ENCODE measurements at places on chromosomes 3 and 15.
A peak's percentile ranks its signal among the peaks of the same experiment; 100 is the strongest.

- no peak for DNase-seq
These were observed 10.6 kb upstream of the WNT7A start for GRCh38 chr3:13890377-13891016.

GRCh38 chr15:39581793-39582285, 960 bp downstream of the THBS1 start:
- no peak for DNase-seq

DNA sequence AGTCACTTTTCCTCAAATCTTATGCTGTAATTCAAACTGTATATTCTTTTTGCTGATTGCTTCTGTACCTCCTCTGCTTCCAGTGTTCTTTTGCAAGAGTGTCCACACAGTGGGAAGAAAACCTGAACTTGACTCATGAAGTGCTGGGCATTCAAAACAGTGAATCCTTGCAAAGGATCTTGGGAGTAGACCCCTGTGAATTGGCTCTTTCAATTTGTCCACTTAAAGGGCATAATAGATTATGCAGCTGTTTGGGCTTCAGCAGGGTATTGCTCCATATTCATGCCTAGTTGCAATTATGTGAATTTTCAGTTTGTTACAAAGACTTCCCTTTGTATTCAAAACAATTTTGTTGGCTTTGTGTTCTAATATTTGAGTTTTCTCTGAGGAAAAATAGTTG, 11.4 kb downstream of the ZFAND6 start:
- no peak for DNase-seq

DNA sequence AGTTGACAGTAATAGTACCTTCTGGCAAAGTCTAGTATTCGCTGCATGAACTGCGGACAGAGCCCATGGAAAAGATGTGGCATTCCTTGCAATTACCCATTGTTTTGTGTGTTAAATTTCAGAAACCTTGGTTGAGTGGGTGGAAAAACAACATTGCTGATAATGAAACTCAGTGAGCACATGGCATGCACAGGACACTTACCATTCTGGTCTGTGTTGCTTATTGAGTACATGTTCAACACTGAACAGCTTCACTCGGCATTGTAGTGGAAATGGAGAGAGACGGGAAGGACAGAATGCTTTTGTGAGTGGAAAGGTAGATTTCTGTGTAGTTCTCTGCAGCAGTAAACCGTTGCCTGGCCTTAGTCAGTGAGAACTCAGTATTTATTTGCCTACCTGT, 165.3 kb downstream of the FNDC3B start:
- DNase-seq = no peak

GRCh38 chr15:84669726-84670125, 11.7 kb upstream of the NMB start:
- peak; percentile 77 for DNase-seq

DNA sequence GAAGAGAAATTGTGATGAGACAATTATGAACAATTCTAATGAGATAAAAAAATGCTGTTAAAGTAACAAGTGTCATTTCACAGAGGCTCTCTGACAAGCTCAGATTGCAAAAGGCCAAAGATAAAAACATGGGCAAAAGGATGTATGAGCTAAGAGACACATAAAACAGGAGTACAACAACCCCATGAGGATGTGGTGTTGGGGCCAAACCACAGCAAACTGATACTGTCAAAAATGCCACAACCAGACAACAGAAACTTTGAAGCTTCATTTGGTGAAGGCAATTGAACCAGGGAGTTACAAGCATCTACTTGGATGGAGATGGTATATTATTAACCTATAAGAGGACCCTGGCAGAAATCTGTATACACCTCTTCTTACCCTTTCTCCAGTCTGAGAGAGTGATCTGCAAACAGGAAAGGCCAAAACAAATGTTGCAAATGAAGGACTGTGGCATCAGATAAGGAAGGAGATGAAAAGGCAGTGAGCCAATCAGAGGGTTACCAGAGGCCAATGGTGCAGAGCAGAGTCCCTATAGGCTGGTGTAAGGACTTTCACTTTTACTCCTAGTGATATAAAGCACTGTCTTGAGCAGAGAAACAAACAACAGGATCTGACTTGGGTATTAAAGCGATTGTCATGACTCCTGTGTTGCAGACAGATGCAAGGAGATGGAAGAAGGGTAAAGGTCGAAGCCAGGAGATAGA, 659.0 kb downstream of the NTRK3 start:
- no peak for DNase-seq

DNA sequence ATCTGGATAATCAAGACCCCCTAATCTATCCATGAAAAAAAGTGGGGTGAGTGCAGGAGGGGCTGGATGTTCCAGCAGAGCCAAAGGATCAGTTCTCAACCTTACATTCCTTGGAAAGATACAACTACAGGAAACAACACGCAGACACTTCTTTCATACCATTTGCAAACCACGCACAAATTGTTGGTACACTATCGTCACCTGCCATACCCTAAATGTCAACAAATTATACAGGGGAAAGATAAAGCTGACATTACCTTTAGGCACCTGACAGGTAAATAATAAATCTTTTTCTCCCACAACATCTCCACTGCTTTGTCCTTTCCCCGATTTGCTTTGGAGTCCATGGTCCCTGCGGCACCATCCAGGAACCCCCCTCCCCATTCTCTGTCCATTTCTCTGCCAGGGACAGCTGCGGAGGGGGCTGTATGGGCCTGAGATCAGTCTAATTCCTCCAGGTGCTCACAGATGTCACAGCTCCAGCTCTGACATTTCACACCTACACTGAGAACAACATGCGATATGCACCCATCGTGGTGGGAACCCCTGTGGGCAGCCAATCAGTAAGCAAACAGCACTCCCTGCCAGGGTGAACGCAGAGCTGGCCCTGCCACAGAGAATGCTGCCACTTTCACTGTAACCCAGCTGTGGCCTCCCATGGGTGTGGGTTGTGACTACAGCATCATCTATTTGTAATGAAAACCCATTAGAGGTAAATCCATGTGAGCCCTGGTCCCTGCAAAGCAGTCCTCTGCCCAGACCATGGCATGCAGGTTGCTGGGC, 37.7 kb upstream of the BCL2L10 start:
- DNase-seq = no peak

DNA sequence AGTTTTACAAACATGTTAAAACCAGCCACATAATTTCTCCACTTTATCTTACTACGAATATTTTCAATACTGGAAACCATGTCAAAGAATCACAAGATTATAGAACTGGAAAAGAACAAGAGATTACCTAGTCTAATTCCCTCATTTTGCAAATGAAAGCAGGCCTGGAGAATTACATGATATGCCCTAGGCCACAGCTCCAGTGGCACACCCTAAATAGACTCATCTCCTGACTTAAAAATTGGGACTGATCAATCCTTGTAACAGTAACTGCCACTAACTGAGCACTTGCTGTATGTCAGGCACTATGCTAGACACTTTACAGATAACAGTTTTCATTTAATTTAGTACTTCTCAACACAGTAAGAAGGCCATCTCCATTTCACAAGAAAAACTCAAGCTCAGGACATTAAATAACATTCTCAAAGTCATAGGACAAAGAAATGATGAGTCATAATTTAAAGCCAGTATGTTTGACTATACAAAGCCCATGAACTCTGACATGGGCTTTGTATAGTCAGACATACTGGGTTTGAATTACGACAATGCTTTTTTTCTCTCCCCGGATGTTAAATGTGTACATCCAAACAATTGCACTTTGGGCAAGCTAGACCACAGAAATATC, 9.4 kb downstream of the IGSF11 start:
- DNase-seq = no peak

DNA sequence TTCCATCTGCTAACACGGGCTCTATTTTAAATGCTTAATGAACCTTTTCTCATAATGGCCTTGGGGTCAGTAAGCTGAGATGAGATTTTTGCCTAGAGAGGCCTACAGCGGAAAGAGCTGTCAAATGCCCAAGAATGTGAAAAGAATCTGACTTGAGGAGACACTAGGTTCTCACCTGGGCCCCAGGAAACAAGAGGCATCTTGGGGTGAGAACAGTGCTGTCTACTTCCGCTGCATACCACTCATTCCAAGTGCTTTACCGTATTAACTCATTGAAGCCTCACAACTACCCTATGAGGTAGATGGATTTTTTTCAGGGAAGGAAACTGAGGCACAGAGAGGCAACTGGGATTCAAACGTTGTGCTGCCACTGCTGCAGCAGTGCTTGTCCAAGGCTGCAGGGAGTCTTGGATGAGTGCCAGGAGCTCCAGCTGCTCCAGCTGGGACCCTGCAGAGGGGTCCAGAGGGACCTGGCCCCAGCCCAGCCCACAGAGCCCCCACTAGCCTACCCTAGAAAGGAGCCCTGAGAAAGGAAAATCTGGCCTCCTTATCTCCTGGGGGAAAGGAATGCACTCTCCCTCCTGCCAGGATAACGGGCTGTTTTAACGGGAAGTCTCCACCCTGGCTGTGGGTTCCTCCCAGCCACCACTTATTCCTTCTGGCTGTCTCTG, 68.4 kb downstream of the SLC12A8 start:
- peak; percentile 57 for DNase-seq

DNA sequence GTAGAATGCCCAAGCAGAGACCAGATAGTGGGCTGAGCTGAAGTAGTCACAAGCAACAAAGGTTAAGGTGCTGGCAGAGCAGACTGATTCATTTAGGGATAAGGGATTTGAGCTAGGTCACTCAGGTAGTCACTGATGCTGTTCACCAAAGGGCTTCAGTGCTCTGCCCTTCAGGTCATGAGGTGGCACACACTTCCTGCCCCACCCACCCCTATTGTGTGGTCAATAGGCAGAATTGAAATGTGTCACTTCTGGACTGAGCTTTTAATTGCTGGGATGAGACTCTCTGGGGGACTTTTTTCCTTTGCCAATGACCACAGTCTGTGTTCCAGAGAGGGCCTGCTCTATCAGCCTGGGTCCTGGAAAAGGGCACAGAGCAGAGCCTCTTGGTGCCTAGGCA, 2.9 kb upstream of the DIS3L start:
- DNase-seq = no peak

DNA sequence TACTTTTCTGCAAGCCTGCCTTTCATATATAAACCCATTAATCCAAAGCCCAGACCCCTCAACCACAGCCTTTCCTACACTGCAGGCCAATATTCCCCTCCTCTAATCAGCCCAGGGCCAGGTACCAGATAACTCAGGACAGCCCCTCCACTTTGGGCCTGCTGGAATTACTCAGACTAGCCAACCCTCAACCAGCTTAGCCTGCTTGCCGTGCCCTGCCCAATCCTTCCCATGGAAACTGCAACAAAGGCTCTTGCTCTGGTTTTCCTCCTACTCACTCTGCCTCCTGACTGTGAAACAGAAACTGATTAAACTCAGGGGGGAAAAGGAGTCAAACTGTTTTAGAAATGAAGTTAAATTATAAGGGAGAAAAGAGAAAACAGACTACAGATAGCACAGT, 248.1 kb downstream of the KLF13 start:
- DNase-seq = no peak

- DNase-seq = no peak
These were observed 43.5 kb upstream of the ITGA11 start for GRCh38 chr15:68475449-68475848.

- DNase-seq = peak; percentile 89
These were observed 296.8 kb downstream of the RORA start for GRCh38 chr15:60932051-60932915.

GRCh38 chr3:120554812-120555606, 41.1 kb upstream of the NDUFB4 start:
- peak; percentile 60 for DNase-seq

DNA sequence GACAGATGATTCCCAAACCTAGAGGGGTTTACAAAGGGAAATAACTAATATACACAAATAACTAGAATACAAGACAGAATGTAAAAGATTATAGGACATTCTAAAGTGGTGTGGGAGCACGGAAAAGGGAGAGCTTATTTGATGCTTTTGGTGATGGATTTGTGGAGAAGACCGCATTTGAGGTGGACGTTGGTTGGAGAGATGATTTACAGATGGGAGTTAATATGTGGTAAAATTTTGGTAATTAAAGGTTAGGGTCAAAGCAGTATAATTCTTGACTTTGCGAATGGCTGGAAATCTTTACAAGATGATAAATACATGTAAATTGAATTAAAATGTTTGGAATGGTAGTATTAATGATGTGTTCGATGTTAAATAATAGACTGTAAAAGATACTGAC, 1.2 kb downstream of the KNL1 start:
- DNase-seq = no peak

- peak; percentile 24 for DNase-seq
These were observed 376.0 kb upstream of the PDZRN3 start for GRCh38 chr3:74000725-74001124.

- no peak for DNase-seq
These were observed 60.5 kb downstream of the STARD5 start for GRCh38 chr15:81263477-81263876.

DNA sequence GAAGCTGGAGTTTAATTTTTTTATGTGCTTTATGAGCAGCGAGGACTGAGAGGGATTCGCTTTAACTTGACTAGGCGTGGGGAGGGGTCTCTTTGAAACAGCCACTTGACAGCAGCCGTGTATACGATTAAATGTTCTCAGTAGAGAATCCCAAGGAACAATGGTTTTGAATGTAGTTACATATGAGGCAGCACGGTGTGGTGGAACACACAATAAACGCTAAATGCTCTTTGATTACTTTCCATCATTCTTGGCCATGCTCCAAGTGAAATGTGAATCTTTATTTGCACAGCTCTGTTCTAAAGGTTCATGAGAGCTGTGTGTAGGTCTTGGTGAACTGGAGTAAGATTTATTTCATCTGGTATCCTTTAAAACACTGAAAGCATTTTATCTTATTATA, 251.4 kb upstream of the TGFBR2 start:
- DNase-seq = no peak

- no peak for DNase-seq
These were observed 238.7 kb downstream of the ISL2 start for GRCh38 chr15:76575274-76575673.

DNA sequence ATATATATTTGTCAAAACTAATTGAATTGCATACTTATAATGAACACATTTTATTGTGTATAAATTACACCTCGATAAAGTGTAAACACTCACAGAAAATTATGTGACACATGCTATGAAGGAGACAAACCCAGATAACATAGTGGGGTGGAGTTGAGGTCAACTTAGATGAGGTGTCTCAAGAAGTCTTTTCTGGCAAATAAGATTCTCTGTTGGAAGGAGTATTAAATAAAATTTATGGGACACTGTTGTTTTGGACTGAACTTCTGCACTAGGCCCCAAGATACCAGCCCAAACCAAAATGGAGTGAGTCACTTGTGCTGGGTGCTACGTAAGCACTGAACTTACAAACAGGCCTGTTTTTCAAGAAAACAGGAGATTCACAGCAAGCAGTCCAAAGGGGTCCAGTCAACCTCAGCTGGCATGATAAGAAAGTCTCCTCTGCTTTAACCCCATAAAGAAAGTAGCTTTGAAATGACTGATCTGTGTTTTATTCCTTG, 18.7 kb downstream of the ACTC1 start:
- DNase-seq = no peak

GRCh38 chr3:150764566-150764965, 1.6 kb upstream of the SIAH2 start:
- DNase-seq = no peak

DNA sequence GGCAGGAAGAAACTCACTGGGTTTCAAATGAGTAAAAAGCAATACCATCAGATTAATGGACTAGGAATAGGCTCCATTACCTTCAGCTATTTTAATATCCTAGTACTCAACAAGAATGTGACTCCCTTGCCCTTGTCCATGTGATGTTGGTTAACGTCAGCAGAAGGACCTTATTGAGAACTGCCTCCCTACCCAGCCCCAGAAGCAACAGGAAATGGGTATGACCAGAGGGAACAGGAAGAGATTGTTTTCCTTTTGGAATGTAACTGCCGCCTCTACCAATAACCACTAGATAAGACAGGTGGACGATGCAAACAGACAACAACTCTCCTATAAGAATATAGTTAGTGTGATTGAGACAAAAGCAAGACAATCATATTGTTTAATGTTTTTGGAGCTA, 10.4 kb upstream of the MME start:
- no peak for DNase-seq

- no peak for DNase-seq
These were observed 32.9 kb downstream of the VGLL4 start for GRCh38 chr3:11610700-11611275.

Measured in AG20443 (cell line).